ENCODE measurements at places on chromosomes 1 and 21. TPM values are rescaled to one million over a fixed set of nuclear protein-coding genes. Genes with fewer than 3 reads are reported as not detected.

Gene TMEM52
- 0.48 TPM for total RNA-seq

Gene ATP8B2
- total RNA-seq, result 156 TPM

Gene PCP4
- not detected for total RNA-seq

Gene WDR64
- total RNA-seq, result not detected

Gene C1QB
- total RNA-seq, result not detected

Gene NAV1
- 2.1 TPM for total RNA-seq

Gene CITED4
- 13.5 TPM for total RNA-seq

Gene PDC
- total RNA-seq, result not detected

Gene S100B
- 0.68 TPM for total RNA-seq

Gene CRB1
- not detected for total RNA-seq

Gene SAMD11
- not detected for total RNA-seq

Gene UMODL1
- total RNA-seq, result 0.19 TPM

Gene CD34
- 0.08 TPM for total RNA-seq

Gene IKBKE
- 95.2 TPM for total RNA-seq

Gene CASQ2
- not detected for total RNA-seq

Gene CYP4B1
- total RNA-seq, result not detected

Gene CASZ1
- total RNA-seq, result 8.5 TPM

Gene EFNA3
- total RNA-seq, result 4.2 TPM

Gene SLC45A3
- not detected for total RNA-seq

Gene C1orf116
- not detected for total RNA-seq

Gene PDZK1IP1
- not detected for total RNA-seq

Gene SMPDL3B
- 0.76 TPM for total RNA-seq

Gene PLEKHN1
- 4.3 TPM for total RNA-seq

Measured in activated naive CD4-positive, alpha-beta T cell treated with anti-CD3 and anti-CD28 coated beads, Interleukin-2, amount 10 ng/mL, durations not matched to agents 5 hours and 36 hours (primary cell).